RPMI7951 (cell line): ENCODE measurements at places on chromosomes 3 and 15. TPM values are rescaled to one million over a fixed set of nuclear protein-coding genes. Genes with fewer than 3 reads are reported as not detected.

Gene C3orf70
- total RNA-seq, result 8.2 and 8.4 TPM in 2 replicates

Gene ZNF501
- 4.7 and 6.1 TPM in 2 replicates for total RNA-seq

Gene ITGA11
- total RNA-seq, result 90.7 and 102 TPM in 2 replicates

Gene GUCA1C
- not detected in 2 replicates for total RNA-seq
